Fibroblast of skin of back (primary cell): ENCODE measurements at places on chromosomes 2 and 18.

DNA sequence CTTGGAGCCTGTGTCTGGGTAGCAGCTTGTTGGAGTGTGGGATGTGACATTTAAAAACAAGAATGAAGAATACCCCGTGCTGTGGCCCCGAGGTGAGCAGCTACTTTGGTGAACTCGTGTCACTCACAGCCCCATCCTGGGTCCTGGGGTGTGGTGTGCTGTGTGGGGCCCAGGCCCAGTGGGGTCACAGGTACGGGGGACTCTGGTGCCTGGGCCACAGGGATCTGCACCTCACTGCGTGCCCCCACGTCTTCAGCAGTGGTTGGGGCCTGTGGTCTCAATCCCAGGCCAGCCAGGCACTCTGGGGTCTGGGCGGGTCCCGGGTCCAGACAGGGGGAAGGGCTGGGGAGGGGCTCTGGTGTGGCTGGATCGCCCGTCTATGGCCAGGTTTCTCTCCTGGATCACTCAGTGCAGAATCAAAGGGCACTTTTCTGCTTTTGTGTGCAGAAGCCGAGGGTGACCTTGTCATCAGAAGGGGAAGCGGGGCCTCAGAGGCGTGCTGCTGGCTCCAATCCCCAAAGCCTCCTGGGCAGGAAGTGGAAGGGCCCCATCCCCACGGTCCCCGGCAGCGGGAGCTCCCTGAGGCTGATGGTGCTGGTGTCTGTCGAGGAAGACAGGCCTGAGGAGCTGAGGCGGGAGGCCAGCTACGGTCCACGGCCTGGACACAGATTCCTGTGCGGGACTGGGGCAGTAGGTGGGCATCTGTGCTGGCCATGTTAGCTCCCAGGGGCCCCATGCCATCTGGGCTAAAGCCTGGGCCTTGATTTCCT, 1.4 kb downstream of the GPR35 start:
- DNase-seq = peak; percentile 28

DNA sequence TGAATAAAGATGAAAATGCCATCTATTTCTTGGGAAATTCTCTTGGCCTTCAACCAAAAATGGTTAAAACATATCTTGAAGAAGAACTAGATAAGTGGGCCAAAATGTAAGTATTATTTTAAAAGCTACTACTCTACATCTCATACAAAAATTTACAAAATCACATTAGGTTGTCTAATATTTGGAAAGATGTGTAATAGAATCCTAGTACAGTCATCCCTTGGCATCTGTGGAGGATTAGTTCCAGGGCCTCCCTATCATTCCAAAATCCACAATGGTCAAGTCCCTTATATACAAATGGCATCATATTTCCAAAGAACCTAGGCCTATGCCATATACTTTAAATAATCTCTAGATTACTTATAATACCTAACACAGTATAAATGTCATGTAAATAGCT, 41.2 kb downstream of the KYNU start:
- no peak for DNase-seq

- DNase-seq = no peak
Measured at GRCh38 chr2:36462311-36462935, 106.8 kb downstream of the CRIM1 start.

DNA sequence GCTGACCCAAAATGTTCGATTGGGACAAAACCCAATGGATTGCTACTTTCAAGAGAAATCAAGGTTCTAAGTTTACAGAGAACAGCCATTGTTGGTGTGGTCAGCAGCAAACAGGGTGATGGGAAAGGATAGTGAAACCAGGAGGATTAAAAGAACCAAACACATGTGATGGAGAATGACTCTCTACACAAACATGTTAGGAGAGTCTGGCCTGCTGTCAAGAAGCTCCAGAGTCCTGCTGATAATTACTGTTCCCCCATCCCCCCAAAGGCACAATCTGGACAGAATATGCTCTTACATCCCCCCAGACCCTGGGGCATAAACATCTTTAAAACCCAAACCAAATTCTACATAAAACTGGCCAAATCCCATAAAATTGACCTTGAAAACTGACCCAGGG, 32.0 kb upstream of the ACYP2 start:
- DNase-seq = no peak

GRCh38 chr2:114495046-114495445, 52.6 kb downstream of the DPP10 start:
- no peak for DNase-seq

DNA sequence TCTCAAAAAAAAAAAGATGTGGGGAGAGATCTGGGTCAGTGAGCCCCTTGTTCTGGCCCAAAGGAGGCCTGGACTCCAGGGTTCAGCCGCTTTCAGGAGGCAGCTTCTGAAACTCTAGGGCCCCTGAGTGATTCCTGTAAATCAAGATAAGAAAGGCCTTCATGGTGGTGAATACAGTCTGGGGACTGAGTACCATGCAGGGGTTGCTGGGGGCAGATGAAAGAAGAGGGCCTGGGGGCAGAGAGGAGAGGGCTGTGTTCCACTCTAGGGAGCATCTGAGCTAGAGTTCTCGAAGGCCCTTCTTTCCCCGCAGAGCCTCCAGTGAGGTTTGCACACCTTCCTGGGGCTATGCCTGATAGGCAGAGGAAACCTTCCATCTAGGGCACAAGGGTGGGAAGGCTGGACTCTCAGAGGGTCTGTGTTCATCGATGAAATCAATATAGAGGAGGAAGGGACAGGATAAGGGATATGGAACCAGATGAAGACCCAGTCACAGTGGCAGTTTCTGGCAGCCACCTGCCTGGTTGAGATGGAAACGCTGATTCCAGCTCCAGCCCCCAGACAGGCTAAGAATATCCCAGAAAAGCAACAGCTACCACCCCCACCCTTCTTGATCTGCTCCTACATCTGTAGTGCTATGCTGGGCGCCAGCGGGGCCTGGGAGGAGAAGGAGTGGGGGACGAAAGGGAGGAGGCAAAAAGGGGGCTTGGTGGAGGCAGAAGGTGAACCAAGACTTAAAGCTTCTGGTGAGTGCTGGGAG, 4.7 kb upstream of the CDK5R2 start:
- DNase-seq = no peak

- DNase-seq = no peak
Measured at GRCh38 chr2:230227216-230227615, 1.7 kb downstream of the SP140 start.

GRCh38 chr2:232981356-232981755, 31.7 kb downstream of the NGEF start:
- no peak for DNase-seq

DNA sequence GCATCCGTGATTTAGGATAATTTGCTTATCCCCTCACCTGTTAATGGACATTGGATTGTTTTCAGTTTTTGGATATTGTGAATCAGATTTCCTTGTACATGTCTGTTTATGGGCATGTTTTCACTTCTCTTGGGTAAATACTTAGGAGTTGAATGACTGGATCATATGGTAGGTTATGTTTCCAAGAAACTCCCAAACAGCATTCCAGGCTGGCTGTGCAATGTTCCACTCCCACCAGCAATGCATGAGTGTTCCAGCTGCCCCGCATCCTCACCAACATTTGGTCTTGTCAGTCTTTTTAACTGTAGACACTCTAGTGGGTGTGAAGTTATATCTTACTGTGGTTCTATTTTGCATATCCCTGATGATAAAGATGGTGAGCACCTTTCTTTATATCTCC, 8.9 kb upstream of the LRRFIP1 start:
- DNase-seq = peak; percentile 85

- peak; percentile 98 for DNase-seq
Measured at GRCh38 chr2:55102056-55102812, 52.0 kb upstream of the RTN4 start.

- DNase-seq = no peak
Measured at GRCh38 chr2:238361877-238362276, 41.6 kb downstream of the TRAF3IP1 start.

- DNase-seq = no peak
Measured at GRCh38 chr18:44054514-44054913, 626.2 kb upstream of the SETBP1 start.

- DNase-seq = peak; percentile 94
Measured at GRCh38 chr18:62781893-62782292, 66.6 kb downstream of the PHLPP1 start.

DNA sequence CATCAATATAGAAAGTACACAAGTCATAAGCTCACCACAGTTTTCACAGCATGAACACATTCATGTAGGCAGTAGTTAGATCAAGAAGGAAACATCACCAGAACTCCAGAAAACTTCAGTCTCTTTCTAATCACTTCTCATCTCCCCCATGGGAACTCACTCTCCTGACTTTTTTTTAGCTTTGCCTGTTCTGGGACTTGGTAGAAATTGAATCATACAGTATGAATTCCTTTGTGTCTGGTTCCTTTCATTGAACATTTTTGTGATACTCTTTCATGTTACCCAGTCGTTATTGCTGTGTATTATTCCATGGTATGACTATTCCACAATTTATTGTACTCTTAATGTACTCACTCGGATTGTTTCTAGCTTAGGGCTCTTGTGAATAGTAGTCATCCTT, 160.2 kb downstream of the TAF4B start:
- DNase-seq = peak; percentile 74

GRCh38 chr2:28357055-28357454, 35.6 kb upstream of the FOSL2 start:
- DNase-seq = peak; percentile 22

DNA sequence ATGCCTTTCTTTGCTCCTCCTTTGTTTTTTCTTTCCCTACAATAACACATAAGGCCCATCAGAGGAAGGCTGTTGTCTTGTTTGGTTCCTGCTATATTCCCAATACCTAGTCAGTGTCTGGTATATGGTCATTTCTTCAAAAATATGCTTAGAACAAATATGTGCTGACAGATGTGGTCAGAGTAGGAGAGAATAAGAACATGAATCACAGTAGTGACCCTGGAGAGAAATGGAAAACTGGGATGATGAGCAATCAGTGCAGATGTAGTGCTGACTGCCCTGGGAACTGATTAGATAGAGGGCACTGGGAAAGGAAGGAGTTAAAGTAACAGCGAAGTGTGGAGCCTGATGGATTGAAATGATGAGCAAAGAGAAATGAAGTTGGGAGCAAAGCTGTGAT, 189.4 kb upstream of the LHCGR start:
- DNase-seq = peak; percentile 75

DNA sequence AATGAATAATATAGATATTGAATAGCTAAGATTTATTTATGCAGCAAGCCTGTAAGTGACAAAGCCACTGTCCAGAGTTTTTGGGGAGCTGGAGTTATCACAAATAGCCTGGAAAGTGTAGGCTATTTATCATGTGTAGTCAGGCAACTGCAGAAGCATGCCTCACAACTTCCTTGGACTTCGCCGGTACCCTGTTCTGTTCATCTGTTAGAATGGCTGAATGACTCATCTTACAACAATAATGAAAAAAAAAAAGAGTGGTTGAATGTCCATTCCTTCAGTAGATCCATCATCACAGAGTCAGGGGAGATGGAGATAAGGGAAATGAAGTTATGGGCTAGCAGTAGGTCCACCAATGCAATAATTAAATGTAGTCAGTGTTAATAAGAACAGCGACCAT, 24.0 kb upstream of the ATP5MC3 start:
- DNase-seq = peak; percentile 56
